Camera-type eye (tissue), 1 donor: ENCODE measurements at places on chromosomes 3 and 15. TPM values are rescaled to one million over a fixed set of nuclear protein-coding genes. Genes with fewer than 3 reads are reported as not detected.

The AGBL1 gene
- total RNA-seq, result 3.7 TPM

The ITGB5 gene
- 79.6 TPM for total RNA-seq

The SNRPA1 gene
- 47.7 TPM for total RNA-seq

The MTFMT gene
- 23.9 TPM for total RNA-seq

The CCPG1 gene
- 65.0 TPM for total RNA-seq
